ENCODE measurements at places on chromosomes 5 and 9.

DNA sequence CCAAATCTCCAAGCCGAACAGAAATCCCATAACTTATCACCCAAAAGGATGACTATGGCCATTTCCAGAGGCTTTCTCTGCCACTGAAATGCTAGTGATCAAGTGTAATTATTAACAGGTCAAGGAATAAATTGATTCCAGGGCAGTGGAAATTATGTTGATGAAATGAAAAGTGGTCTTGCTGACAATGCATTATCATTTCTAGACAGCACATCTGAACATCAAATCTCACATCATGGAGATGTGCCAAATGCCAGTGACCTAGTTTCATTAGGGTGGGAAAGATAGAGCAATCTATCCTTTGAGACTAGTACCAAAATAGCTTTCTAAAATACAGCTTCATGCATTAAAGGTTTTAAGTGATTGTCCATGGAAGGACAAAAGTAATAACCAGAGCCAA, 86.1 kb downstream of the AUH start:
- DNase-seq = no peak

GRCh38 chr5:39714036-39714698, 289.4 kb upstream of the DAB2 start:
- peak; percentile 27 for DNase-seq

DNA sequence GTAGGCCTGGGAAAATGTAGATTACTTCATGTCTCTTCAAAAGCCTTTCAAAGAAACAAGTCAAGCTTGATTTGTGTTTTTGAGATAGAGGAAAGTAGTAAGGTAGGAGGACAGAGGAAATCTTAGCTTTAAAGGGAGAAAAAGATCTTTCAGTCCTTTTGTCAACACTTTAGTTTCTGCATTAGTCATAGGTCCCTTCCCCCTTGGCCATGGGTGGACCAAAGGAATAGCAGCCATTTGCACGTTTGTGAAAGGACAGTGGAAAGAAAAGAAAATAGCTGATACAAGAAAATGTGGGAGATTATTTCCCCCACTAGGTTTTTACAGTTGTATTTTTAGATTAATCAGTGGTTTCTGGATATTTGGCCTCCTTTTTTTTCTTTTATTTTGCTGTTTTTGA, 121.9 kb upstream of the GRHPR start:
- DNase-seq = peak; percentile 13

DNA sequence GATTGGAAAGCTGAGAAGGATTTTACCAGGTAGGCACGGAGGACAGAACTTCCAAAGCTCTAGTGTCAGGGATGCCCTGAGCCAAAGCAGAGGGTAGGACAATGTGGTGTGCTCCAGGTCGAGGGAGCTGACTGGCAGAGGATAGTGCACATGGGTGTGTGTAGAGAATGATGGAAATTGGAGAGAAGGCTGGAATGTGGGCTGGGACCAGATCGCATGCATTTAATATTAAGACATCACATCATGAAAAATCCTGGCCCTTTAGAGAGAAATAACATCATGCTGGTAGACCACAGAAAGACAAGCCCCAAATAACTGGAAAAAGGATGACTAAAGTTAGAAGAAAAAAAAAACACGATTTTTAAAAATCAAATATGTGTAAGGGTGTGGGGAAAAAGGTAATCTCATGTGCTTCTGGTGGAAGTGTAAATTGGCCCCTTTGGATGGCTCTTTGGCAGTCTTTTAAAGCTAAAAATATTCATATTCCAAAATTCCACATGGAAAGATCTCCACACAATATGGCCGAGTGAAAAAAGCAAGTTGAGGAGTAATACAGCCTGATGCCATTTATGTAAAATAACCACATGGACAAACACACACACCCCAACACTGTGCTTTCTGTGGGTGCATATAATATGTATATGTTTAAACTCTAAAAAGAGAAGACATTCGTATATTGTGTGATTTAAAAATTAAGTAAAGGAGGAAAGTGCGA, 67.0 kb upstream of the TGFBR1 start:
- DNase-seq = no peak

GRCh38 chr5:147659166-147659929, 123.2 kb downstream of the JAKMIP2 start:
- DNase-seq = no peak

DNA sequence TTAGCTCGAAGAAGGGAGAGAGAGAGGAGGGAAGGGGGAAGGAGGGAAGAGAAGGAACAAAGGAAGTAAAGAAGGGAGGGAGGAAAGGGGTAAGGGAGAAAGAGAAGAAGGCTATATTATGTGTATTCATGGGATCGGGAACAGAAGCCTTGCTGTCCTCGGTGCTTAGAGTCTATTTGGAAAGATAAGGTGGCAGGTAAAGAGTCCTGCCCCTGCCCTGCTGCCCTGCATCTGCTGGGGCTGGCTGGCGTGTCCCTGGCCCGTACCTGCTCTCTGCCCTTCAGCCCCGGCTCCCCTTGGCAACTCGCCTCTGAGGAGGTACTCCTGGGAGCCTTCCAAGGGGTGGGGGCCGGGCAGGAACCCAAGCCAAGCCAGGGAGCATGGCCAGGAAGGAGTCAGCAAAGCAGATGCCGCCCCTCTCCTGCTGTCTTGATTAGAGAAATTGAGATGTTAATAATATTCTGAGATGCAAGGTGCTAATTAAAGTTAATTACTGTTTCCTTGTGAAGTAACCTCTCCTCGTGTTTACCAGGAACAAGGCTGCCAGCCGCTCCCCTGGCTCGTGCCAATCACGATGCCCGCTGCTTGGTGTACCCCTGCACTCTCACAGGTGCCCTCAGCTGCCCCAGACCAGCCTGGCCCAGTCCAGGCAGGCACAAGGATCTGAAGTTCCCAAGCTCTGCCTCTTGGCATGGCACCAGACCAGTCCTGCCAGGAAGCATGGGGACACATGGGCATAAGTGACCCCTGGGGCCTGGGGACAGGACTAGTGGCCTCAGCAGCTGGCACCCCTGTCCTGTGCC, 36.6 kb downstream of the PCDH1 start:
- peak; percentile 84 for DNase-seq

- peak; percentile 45 for DNase-seq
These were observed 410.1 kb downstream of the DMRT2 start for GRCh38 chr9:1460143-1460769.
